ENCODE measurements at places on chromosomes 2 and 18. TPM values are rescaled to one million over a fixed set of nuclear protein-coding genes. Genes with fewer than 3 reads are reported as not detected.

DNA sequence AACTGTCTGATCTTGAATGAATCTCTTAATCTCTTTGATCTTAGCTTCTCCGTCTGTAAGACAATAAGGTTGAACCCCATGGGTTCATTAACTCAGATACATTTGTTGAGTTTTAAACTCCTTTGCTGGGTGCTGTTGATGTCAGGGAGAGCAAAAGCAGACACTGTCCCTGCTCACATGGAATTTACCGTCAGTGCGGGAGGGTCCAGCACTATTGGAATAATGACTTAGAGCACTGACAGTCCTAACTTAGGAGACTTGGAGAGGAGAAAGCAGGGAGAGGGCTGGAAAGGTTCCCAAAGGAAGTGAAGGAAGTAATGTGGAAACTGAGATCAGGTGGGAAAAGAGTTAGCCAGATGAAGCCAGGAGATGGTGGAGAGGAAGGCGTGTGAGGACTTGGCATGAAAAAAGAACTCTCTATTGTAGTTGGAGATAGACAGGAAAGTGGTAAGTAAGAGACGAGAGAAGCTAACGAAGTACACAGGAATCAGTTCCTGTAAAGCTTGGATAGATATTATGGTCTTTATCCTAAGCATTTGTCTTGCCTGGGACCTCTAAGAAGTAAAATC lies 141.4 kb upstream of the SERTAD2 start:
- no peak for DNase-seq

DNA sequence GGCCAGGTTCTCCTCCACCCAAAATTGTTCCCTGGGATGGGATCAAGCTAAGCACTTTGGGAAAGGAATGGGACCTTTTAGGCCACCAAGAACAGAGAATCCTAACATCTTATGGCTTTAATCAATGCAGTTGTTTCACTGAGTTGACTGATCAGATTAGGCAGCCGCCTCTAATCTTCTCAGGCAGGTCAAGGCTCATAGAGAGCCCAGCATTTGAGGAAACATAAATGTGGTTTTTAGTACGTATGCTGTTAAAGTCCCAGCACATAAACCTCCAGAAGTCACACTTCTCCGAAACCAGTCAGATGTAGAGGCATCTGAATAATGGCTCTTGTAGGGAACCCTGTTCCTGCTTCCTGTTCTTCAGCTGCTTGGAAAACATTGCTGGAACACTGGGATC lies 99.5 kb upstream of the RMDN2 start:
- DNase-seq = no peak

DNA sequence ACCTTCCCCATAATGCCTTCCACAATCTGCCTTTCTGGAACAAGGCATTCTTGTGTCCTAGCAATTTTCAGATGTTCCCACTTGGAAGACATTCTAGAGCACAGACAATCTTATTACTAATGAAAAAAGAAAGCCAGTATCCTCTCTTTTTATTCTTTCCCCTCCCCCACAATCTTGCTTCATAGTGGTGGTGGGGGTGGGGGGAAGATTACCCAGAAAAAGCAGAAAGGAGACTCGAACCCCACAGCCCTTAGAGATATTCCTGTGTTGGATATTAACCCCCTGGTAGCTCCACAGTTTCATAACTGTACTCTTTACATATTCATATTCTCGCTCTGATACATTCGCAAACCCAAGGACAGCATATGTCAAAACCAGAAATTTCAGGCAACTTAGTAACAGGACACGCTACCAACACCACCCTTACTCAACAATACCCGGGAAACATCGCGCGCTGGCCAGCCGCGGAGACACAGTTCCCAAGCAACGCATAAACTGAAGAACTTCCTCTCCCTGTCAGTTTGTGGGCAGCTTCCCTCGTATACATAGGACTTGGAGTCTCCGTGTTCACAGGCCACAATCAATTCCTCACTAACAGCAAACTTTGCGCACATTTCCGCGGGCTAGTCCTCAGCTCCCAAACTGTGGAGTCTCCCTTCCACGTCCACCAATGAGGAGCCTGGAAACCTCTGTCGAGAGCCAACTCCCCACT lies 793 bp downstream of the NR4A2 start:
- peak; percentile 35 for DNase-seq

DNA sequence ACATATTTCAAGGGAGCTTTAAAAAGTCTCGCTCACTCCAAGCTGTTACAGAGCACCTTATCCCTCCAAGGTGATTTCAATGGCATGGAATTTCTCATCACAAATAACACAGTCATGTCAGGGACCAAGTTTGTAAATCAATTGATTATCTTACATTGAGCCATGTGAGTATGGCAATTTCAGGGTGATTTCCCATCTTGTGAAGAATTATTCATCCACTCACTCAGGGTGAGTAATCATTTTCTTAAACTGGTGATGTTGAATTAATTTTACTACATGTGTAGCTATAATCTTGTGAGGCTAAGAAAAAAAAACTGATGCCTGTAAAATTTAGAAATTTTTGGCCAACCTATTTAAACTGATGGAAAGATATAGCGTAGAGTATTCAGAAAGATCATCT lies 3.3 kb upstream of the ABCA12 start:
- no peak for DNase-seq

GRCh38 chr2:8680822-8681760 lies 765 bp upstream of the ID2 start:
- peak; percentile 78 for DNase-seq

DNA sequence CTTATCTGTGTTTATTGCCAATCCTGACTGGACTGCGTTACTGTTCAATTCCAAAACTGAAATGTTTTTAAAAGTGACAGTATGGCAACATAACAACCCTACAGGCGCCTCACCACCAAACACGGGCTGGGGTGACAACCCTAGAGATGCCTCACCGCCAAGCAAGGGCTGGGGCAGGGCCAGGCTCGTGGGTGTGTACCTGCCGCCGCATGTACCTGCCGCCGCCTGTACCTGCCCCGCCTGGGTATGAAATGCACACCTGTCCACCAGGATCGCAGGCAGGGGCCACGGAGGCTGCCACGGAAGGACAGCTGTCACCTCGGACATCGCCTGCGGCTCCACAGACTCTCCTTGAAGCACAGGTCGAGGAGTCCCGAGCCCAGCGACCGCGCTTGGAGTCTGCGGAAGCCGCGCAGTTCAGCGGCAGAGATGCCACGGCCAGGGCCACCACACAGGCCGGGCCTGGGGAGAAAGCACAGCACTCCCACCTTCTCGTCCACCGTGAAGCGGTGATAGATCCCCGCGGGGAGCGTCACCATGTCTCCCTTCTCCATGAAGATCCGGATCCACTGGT lies 18.9 kb downstream of the ADI1 start:
- no peak for DNase-seq

DNA sequence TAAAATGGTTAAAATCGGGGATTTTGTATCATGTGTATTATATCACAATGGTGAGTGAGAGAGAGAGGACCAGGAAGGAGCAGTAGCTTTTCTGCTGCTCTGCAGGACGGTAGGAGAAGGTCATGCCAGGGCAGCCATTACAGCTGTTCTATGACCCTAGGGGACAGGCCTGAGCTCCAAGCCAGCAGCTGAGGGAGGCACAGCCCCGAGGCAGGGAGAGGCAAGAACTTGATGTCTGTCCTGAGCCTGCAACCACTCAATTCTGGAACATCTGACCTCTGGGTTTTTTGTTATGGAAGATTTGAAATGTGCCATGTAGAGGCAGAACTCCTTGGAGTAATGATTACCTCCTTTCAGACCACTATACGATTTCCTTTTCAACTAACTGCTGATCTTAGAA lies 135.8 kb upstream of the SH3BP4 start:
- no peak for DNase-seq

The VWA3B gene
- not detected for total RNA-seq

The IL1F10 gene
- total RNA-seq = not detected

The REG1B gene
- total RNA-seq = not detected
